EL (cell line): ENCODE measurements at places on chromosomes 7 and 10.
A peak's percentile ranks its signal among the peaks of the same experiment; 100 is the strongest.

GRCh38 chr10:118139321-118139720 is 92.6 kb upstream of the RAB11FIP2 start:
- DNase-seq, result peak; percentile 7

DNA sequence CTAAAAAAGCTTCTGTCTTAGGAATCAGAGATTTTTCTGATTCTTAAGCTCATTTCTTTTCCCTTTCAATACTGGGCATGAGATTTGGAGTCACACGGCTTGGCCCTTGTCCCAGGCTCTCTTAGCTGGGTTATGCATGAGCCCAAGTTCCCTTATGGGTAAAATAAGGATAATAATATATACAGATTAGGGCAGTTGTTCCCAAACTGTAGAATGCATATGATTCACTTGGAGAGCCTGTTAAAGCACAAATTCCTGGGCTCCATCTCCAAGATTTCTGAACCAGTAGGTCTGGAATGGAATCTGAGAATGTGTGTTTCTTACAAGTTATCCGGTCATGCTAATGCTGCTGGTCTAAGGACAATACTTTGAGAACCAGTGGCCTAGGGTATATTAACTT is 154.0 kb downstream of the REEP3 start:
- no peak for DNase-seq

DNA sequence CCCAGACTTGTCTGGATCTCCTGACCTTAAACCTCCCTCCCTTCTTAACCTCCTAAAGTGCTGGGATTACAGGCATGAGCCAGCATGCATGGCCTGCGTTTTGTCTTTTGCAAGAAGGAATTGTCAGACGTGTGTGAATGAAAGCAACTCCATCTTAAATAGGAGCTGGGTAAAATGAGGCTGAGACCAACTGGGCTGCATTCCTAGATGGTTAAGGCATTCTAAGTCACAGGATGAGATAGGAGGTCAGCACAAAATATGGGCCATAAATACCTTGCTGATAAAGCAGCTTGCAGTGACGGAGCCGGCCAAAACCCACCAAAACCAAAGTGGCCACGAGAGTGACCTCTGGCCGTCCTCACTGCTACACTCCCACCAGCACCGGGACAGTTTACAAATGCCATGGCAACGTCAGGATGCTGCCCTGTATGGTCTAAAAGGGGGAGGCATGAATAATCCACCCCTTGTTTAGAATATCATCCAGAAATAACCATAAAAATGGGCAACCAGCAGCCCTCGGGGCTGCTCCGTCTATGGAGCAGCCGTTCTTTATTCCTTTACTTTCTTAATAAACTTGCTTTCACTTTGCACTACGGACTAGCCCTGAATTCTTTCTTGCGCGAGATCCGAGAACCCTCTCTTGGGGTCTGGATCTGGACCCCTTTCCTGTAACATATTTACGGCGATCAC is 41.2 kb upstream of the SDK1 start:
- DNase-seq, result no peak

DNA sequence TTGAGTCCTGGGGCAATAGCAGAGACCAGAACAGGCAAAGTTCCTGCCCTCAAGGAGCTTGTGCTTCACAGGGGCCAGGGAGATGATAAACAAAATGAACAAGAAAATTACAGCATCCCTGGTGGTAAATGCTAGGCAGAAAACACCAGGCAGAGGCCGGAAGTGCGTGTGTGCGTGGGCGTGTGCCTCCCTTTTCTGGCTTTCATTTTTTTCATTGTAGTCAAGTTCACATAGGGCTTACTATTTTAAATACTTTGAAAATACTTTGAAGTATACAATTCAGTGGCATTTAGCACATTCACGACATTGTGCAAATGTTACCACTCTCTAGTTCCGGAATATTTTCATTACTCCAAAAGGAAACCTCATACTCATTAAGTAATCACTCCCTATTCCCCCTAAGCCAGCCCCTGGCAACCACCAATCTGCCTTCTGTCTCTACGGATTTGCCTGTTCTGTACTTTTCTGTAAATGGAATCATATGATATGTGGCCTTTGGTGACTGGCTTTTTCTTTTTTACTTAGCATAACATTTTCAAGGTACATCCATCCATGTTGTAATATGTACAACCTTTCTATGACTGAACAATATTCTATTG is 88.1 kb upstream of the PDCD4 start:
- no peak for DNase-seq
